Upper lobe of left lung (tissue), 6 donors: ENCODE measurements at places on chromosomes 7 and 10. TPM values are rescaled to one million over a fixed set of nuclear protein-coding genes. Genes with fewer than 3 reads are reported as not detected.

ZNF503 gene
- total RNA-seq, result 44.6 TPM

ZNF117 gene
- 9.4 TPM for total RNA-seq

MCM10 gene
- total RNA-seq, result not detected

GRCh38 chr10:45373003-45373575, 927 bp upstream of the ALOX5 start:
- DNase-seq, result no peak
